B cell (primary cell): ENCODE measurements at places on chromosomes 4 and X. TPM values are rescaled to one million over a fixed set of nuclear protein-coding genes. Genes with fewer than 3 reads are reported as not detected.

DNA sequence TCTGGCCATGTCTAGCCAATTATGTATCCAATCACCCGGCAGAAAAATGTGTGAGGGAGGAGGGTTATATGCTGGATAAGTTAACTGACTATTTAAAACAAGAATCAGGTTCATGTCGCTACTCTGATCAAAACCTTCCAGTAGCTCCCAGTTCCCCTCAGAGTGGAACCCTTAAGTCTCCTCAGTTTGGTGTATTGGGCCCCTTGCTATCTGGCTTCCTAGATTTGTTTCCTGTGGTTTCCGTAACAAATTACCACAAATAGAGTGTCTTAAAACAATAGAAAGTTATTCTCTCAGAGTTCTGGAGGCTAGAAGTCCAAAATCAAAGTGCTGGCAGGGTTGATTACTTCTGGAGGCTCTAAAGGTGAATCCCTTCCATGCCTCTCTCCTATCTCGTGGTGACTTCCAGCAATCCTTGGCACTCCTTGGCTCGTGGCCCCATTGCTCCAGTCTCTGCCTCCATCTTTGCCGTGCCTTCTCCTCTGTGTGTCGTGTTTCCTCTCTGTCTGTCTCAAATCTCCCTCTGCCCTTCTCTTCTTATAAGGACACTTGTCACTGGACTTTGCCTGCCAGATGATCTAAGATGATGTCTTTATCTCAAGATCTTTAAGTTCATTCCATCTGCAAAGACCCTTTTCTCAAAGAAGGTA is 10.5 kb upstream of the ENPP6 start:
- H3K27me3 ChIP-seq = peaks cover 26% of the 10 kb centered on the region
- H3K4me1 ChIP-seq = peaks cover 8% of the 10 kb centered on the region
- no peak overlapping the region for H3K4me3 ChIP-seq
- H3K27ac ChIP-seq = no peak overlapping the region
- no peaks in the 10 kb centered on the region for H3K36me3 ChIP-seq

BEND2 gene
- 0.06 TPM in 1 of 2 replicates, not detected in the other for polyA plus RNA-seq

GRCh38 chrX:18702362-18703195 is 4.9 kb upstream of the PPEF1 start:
- no peaks in the 10 kb centered on the region for H3K27me3 ChIP-seq
- H3K4me3 ChIP-seq = no peak overlapping the region
- no peak overlapping the region for H3K27ac ChIP-seq

GRCh38 chrX:112056886-112057285 is 25.7 kb downstream of the TRPC5 start:
- no peak overlapping the region for H3K27ac ChIP-seq
- H3K4me3 ChIP-seq = no peak overlapping the region
- no peaks in the 10 kb centered on the region for H3K4me1 ChIP-seq
- DNase-seq = no peak
